ENCODE measurements at places on chromosomes 4 and X.

GRCh38 chr4:109207061-109207460 is 95.4 kb downstream of the COL25A1 start:
- no peak for DNase-seq

GRCh38 chr4:40228497-40229365 is 31.9 kb downstream of the RHOH start:
- peak; percentile 43 for DNase-seq

DNA sequence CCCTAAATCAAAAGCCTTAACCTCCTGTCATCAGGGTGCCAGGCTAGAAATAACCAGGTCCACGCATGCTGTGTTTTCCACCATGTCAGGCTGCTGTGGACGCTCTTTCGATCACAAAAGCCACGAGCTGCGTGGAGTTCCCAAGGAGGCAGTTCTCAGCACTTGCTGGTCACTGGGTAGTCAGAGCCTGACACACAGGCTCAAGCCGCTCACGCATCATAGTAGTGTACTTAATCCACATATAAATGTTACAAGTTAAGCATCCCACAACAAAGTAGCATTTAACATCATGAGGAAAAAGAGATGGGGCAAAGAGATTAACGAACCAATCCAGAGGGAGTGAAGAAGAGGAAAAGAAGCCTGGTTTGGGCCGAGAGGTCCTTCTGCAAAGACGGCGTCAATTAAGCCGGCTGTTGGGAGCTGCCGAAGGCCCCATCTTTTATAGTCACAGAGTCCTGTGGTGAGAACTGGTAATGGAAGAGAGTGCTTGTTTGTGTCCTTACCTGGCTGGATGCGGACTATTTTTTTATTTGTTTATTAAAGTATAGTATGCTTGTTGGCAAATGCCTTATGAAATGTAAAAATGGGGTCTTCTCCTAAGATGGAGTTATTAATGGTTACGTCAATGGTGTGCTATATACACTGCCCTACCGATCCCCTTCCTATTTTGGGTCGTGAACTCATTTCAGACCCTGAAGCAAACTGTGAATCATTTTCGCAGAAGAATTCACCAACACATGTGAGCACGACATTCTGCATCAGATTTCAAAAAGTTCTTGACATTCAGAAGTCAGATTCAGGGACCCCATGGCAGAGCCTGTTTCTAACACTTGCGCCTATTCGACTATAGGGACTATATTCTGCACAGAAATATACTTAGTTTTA is 675 bp downstream of the PRIMPOL start:
- peak; percentile 71 for DNase-seq

GRCh38 chr4:149306537-149306936 is 509.1 kb downstream of the IQCM start:
- DNase-seq, result no peak

- no peak for DNase-seq
Measured at GRCh38 chr4:156971165-156971675, 379 bp downstream of the PDGFC start.

- DNase-seq, result peak; percentile 55
Measured at GRCh38 chr4:6887591-6888371, 21.8 kb upstream of the TBC1D14 start.

DNA sequence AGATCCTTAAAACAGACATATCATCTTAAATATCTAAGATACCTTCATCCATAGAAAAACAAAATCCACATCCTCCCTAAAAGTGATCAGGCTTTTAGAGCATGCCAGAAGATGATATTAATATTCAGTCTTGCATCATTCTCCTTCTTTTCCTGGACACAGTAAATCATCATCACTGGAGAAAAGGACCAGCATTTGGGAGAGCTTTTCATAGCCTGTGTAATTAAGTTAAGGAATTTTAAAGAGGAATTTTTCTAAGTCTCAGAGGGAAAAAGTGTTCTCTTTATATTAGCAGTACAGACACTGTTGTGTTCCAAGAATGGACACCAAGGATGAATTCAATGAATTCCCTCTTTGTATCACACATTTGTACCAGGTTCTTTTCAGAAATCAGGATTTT is 696 bp downstream of the SCRG1 start:
- no peak for DNase-seq
